Renal cortex interstitium (tissue), 15 donors: ENCODE measurements at places on chromosomes 16 and 17. TPM values are rescaled to one million over a fixed set of nuclear protein-coding genes. Genes with fewer than 3 reads are reported as not detected.

DNA sequence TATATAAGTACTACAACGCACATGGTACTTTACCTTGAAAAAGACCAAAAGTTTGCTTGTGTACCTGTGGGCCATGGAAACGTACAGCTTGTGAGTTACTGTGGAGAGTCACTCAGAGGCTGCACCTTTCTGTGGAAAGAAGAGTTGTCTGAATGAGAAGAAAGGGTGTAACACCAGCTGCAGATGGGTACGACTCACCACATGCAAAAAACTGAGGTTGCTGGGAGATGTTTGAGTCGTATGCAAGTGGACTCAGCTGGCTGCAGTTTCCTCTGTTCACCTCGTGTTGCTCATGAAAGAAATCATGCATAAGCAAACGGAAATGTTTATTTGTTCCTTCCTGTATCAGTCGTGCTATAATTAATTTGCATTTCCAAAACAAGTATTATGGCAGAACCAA, 22.4 kb upstream of the DYNLRB2 start:
- no peak for DNase-seq

DNA sequence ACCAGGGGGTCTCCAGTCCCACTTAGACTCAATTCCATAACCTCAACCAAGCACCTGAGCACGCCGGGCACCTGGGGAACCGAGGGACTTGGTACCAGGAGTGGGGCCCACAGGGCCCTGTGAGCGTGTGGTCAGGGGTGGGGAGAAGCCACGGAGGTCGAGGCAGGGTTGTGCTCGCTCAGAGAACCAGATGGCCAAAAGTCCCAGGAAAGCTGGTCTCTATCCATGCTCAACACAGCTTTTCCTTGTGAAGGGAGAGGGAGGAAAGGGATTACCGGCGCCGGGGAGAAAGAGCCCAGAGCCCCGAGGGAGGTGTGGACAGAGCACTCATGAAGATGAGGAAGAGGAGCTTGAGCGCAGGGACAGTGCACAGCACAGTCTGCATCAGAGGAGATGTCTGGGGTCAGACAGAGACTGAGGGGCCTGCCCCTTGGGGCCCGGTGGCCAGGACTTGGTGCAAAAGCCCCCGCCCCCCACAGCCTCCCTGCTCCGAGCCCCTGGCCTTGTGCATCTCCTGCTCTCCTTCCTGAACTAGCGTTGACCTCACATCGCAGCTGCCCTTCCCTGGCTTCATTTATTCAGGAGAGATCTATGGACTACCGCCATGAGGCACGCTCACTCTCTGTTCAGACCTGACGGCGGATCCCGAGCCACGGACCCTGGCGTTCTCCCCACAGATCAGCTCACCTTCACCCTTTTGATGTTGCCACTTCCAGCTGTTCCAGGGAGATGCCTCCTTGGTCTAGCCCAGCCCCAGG, 355.4 kb upstream of the TNRC6C start:
- no peak for DNase-seq

DNA sequence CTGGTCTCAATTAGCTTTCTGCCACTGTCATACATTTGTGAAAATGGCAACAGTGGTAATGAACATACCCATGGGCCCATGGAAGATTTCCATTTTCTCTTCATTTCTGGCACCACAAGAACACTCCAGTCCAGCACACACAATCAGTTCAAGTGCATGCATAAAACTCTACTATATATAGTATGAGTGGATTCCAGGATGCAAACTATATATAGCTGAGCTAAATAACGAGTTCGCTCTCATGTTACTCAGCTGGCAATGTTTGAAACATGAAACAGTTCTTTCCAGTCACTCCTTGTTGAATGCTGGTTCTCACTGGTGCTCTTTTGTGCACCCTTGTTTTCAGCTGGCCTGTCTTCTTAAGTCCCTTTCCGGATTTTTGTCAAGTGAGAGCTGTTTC, 75.2 kb upstream of the DHX40 start:
- DNase-seq, result no peak

DNA sequence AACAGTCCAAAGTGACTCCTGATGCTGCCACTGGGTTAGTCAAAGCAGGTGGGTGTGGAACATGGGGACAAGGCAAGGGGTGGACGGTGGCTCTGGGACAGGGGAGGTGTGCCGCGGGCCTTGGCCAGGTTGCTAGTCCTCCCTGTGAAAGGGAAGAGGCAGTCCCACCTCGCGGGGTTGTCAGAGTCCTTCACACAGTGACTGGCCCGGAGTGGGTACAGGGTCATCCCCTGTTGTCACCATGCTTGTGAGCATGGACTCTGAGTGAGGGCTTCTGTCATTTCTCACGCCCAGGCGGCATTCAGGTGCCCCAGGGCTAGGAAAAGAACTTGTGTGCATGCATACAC, 3.1 kb upstream of the ZNF469 start:
- DNase-seq, result no peak

DNA sequence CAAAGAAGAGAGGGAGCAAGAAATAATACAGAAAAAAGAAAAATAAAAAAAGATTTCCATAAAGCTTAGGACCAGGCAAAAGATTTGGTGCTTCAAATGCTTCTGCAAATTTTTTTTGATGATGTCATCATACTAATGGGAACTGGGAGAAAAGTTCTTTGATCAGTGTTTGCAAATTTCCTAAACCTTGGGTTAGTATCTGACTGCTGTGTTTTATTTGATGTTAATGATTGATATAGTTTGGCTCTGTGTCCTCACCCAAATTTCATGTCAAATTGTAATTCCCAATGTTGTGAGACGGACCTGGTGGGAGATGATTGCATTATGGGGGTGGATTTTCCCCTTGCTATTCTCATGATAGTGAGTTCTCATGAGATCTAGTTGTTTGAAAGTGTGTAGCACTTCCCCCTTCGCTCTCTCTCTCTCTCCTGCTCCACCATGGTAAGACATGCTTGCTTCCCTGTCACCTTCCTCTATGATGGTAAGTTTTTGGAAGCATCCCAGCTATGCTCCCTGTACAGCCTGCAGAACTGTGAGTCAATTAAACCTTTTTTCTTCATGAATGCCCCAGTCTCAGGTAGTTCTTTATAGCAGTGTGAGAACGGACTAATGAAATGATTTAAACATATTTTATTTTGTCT, 72.6 kb downstream of the TMEM100 start:
- DNase-seq, result no peak

GRCh38 chr16:61215605-61216004, 820.6 kb downstream of the CDH8 start:
- no peak for DNase-seq

DNA sequence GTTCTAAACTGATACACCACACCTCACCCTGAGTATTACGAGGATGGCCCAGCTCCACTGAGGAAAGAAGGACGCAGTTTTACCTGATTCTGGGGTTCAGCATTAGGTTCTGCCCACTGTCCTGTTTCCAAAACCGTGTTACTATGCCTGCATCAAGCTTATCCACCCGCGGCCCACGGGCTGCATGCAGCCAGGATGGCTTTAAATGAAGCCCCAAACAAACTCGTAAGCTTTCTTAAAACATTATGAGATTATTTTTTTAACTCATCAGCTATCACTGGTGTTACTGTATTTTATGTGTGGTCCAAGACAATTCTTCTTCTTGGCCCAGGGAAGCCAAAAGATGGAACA, 4.0 kb upstream of the CD300LG start:
- DNase-seq, result no peak

- DNase-seq, result no peak
Observed at GRCh38 chr17:41483531-41483930, 2.6 kb upstream of the KRT35 start.

DNA sequence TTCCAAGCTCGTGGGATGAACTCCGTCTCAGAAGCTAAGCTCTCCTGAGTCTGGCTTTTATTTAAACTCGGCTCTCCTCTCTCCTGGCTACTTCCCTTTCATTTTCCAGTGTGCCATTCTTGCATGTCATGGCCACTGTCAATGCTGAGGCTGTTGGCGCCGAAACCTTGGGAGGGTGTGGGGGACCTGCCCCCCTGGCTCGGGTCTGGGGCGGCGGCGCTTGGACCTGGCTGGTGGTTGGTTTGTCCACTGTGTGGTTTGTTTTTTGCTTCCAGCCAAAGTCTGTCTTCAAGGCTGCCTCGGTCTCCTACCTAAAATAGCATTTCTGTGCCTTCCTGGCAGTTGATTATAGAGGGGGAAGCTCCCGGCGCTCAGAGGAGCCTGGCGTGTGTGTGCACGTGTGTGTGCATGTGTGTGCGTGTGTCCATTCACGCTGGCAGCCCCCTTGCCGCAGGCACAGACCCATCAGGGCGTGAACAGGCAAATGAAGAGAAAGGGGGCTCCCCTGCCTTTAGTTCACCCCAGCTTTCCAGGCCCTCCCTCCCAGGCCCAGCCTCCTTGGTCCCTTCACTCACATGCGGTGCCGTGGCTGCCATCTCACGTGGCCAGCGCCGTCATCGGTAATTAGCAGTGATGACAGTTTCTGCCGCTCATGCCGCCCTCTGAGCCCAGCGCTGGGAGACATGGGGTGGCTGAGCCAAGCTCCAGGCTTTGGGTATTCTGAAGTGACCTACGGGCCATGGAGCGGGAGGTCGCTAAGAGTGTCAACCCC, 179.9 kb downstream of the SEC14L1 start:
- no peak for DNase-seq

DNA sequence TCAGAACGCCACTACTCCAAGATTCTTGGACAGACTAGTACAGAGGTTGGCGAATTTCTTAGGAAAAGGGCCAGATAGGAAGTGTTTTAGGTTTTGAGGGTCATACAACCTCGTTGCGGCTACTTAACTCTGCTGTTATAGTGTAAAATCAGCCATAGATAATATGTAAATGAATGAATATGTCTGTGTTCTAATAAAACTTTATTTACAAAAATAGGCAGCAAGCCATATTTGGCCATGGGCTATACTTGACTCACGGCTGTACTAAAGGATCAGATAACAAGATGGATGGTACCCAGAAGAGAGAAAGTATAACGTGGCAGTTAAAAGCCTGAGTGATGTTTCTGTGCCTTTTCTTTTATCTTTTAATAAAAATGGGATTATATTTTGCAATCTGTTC, 125.5 kb downstream of the HS3ST4 start:
- no peak for DNase-seq

GRCh38 chr16:83245061-83245460, 562.7 kb upstream of the HSBP1 start:
- DNase-seq, result no peak

GRCh38 chr17:66126231-66126630, 65.7 kb downstream of the CEP112 start:
- no peak for DNase-seq

- no peak for DNase-seq
Observed at GRCh38 chr16:81555660-81556059, 111.1 kb downstream of the CMIP start.

GRCh38 chr17:81931557-81932332, 4.2 kb upstream of the MAFG start:
- no peak for DNase-seq

DNA sequence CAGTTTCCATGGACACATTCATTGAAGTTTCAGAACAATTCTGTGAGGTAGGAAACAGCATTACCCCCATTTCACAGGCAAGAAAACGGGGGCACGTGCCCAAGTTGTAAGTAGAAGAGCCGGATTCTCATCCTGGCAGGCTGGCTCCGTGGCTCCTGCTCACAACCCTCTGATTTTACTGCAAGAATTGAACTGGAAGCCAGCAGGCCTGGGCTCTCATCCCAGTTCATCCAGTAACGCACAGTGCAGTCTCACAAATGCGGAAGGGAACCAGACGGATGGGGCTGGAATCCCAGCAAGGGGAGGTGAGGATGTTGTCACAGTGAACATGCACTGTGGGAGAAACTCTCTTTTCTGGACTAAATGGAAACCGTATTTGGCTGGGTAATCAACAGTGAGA, 40.7 kb upstream of the DOC2B start:
- DNase-seq, result no peak

GRCh38 chr16:50311891-50312501, 45.6 kb downstream of the ADCY7 start:
- no peak for DNase-seq

GRCh38 chr16:86063760-86064405, 164.9 kb downstream of the IRF8 start:
- DNase-seq, result no peak

The TRPV3 gene
- 0.88 TPM for polyA plus RNA-seq

The TBX6 gene
- 1.7 TPM for polyA plus RNA-seq

The ANKS4B gene
- 6.9 TPM for polyA plus RNA-seq

The PIRT gene
- not detected for polyA plus RNA-seq

The CCL23 gene
- not detected for polyA plus RNA-seq

The TNP2 gene
- not detected for polyA plus RNA-seq

The RAB11FIP4 gene
- polyA plus RNA-seq, result 14.2 TPM

The ITGAD gene
- 0.22 TPM for polyA plus RNA-seq

The SCNN1G gene
- 25.8 TPM for polyA plus RNA-seq
